CD4-positive, alpha-beta T cell (primary cell): ENCODE measurements at places on chromosomes 5 and 9. TPM values are rescaled to one million over a fixed set of nuclear protein-coding genes. Genes with fewer than 3 reads are reported as not detected.

The CCL27 gene
- not detected for total RNA-seq

DNA sequence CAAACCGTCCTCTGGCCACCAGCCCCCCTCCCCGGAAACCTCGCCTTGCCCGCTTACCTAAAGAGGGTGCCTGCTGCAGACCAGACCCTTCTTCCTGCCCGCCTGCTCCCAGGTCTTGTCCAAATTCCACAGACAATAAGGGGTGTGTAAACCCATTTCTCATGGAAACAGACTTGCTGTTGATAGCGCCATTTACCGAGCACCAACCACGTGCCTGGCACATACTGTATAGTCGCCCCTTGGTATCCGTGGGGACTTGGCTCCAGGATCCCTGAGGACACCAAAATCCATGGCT is 25.1 kb downstream of the CDHR2 start:
- no peak overlapping the region for H3K4me3 ChIP-seq
- no peak for DNase-seq
- peaks cover 13% of the 10 kb centered on the region for H3K4me1 ChIP-seq
- no peaks in the 10 kb centered on the region for H3K27me3 ChIP-seq

- no peaks in the 10 kb centered on the region for H3K36me3 ChIP-seq
- no peak for DNase-seq
- H3K27me3 ChIP-seq = no peaks in the 10 kb centered on the region
- no peaks in the 10 kb centered on the region for H3K4me1 ChIP-seq
- no peak overlapping the region for H3K27ac ChIP-seq
Measured at GRCh38 chr9:114532561-114533237, 27.4 kb upstream of the WHRN start.

The SVEP1 gene
- not detected for total RNA-seq

The CYLC2 gene
- not detected for total RNA-seq

- H3K27ac ChIP-seq = no peak overlapping the region
- DNase-seq = no peak
- H3K4me1 ChIP-seq = no peaks in the 10 kb centered on the region
- no peaks in the 10 kb centered on the region for H3K36me3 ChIP-seq
Measured at GRCh38 chr5:9924614-9925013, 294.5 kb upstream of the TAS2R1 start.

The ISL1 gene
- not detected for total RNA-seq

The CRHBP gene
- not detected for total RNA-seq

GRCh38 chr5:176780176-176781053 is 29.9 kb upstream of the UNC5A start:
- no peaks in the 10 kb centered on the region for H3K36me3 ChIP-seq
- H3K4me1 ChIP-seq = no peaks in the 10 kb centered on the region
- H3K4me3 ChIP-seq = no peak overlapping the region
- no peak overlapping the region for H3K27ac ChIP-seq
- DNase-seq = no peak

The PIP5K1B gene
- not detected for total RNA-seq

DNA sequence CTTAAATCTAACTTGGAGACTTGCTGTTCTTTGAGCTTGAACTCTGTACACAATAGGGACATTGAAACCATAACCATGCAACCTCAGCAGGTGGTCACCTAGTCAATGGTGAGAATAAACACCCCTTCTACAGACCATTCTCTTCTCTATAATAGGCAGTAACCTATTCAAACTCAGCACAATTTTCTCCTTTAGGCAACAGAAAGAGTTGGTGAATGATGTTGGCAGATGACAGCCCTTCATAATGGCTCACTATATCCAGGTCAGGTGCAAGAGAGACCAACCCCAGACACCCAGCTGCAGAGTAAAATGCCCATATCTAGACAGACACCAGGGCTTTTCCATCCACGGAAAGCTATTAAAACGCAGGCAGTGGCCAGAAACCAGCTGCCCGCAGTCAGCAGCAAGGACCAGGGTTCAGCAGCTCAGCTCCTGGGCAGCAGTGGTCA is 106.7 kb downstream of the SERINC5 start:
- H3K4me1 ChIP-seq = peaks cover 62% of the 10 kb centered on the region
- H3K4me3 ChIP-seq = no peak overlapping the region
- no peak for DNase-seq
- H3K36me3 ChIP-seq = peaks cover 79% of the 10 kb centered on the region
- H3K27me3 ChIP-seq = no peaks in the 10 kb centered on the region

DNA sequence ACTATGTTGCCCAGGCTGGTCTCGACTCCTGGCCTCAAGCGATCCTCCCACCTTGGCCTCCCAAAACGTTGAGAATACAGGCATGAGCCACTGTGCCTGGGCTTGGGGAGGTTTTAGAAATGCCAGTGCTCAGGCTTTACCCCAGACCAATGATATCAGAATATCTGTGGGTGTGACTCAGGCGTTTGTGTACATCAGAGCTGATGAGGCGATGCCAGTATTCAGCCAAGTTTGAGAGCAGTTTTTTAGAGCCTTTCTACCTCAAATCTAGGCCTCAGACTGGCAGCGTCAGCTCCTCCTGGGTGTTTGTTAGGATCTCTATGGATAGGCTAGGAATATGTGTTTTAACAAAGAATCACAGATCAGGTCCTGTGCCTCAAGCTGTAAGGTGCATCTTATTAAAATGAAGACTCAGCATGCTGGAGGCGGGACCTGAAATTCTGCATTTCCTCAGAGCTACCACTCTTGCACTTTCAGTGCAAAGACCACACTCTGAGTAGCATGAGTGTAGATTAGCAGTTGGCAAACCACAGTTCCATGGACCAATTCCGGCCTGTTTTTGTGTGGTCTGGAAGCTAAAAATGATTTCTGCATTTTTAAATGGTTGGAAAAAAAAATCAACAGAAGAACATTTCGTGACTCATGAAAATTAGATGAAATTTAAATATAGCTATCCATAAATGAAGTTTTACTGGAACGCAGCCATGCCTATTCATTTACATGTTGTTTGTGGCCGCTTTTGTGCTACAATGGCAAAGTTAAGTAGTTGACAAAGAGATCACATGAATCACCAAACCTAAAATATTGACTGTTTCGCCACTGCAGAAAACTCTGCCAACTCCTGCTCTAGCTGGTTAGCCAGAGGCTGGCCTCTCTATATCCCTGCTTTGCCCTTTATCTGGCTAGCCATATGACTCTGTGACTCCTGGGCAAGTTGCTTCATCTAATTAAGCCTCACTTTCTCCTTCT is 92.2 kb downstream of the KLF4 start:
- no peaks in the 10 kb centered on the region for H3K27me3 ChIP-seq
- no peak overlapping the region for H3K4me3 ChIP-seq
- H3K4me1 ChIP-seq = no peaks in the 10 kb centered on the region
- H3K27ac ChIP-seq = no peak overlapping the region
- no peak for DNase-seq

DNA sequence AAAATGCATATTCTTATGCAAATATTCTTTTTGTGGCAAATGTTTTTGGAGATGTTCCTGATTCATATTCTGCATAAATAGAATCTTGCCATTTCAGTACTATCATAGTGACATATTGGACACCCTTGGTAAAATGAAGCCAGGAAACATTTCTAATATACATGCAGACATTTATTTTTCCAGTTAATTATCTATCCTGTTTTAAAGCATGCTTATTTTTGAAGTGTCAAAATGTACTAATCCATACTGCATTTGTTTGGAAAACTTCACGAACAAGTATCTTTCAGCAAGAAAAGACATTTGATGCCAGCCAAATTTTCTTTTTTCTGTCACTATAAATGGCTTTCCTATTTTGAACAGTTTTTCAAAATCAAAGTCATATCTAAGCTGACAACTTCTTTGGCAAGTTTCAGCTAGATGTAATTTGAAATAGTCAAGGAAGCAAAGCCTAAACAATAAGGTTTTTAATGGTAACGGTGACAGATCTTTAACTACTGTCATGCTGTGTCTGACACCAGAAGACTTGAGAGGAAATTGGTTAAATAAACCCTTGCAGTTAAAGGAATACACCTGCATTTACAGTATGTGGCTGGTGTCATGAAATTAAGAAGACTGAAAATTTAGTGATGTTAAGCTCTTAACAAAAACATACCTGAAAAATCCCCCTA is 284.3 kb downstream of the TLE1 start:
- no peak overlapping the region for H3K27ac ChIP-seq
- no peaks in the 10 kb centered on the region for H3K36me3 ChIP-seq
- no peak overlapping the region for H3K4me3 ChIP-seq
- H3K4me1 ChIP-seq = no peaks in the 10 kb centered on the region

The DNAJC18 gene
- 8.7 TPM for total RNA-seq

The PCDHGA6 gene
- total RNA-seq = 0.11 TPM

DNA sequence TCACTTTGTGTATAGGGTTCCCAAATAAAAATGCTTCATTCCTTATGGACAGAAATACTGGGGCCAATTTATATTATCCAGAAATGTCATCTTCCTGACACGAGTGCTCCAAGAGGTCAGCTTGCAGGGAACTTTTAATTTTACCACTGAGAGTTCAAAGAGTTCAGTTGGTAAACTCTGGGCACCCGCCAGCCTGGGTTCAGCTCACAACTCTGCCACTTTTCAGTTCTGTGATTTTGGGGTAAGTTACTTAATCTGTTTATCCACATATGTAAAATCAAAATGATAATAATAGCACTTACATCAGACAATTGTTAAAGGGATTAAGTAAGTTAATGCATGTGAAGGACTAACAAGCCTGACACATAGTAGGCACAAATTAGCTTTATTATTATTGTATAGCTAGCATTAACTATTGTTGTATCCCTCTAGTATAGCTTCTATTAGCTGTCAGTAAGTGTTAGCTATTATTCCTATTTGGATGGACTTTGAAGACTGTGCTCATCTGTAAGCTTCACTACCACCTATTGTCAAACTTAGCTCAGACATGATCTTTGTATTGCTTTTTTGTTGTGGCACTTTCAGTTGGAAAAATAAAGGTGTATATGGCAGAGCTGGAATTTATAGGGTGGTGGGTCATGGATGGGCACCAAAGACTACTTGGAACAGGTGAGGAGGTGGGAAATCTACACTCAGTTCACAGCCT is 1.6 kb downstream of the MEGF10 start:
- no peak overlapping the region for H3K4me3 ChIP-seq
- H3K27me3 ChIP-seq = peaks cover 31% of the 10 kb centered on the region
- H3K4me1 ChIP-seq = peaks cover 11% of the 10 kb centered on the region
- no peak for DNase-seq
- no peaks in the 10 kb centered on the region for H3K36me3 ChIP-seq
- no peak overlapping the region for H3K27ac ChIP-seq

DNA sequence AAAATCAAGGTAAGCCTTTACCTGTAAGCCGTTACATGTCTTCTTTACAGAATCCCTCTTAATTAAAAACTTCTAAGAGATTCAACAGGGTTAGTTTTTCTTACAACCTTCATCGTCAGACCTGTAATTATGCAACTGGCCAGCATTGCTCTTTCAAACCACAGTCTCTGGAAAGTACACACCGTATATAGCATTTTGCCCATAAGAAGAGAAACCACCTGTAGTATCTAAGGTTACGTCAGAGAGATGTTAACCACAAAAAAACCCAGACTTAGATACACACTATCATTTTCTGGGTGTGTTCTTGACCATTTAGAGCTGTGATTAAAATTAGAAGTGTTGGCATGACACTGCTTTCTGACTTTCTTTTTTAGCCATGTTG is 140.0 kb downstream of the MUSK start:
- DNase-seq = no peak
- H3K4me1 ChIP-seq = no peaks in the 10 kb centered on the region
- no peaks in the 10 kb centered on the region for H3K27me3 ChIP-seq
- no peaks in the 10 kb centered on the region for H3K36me3 ChIP-seq

DNA sequence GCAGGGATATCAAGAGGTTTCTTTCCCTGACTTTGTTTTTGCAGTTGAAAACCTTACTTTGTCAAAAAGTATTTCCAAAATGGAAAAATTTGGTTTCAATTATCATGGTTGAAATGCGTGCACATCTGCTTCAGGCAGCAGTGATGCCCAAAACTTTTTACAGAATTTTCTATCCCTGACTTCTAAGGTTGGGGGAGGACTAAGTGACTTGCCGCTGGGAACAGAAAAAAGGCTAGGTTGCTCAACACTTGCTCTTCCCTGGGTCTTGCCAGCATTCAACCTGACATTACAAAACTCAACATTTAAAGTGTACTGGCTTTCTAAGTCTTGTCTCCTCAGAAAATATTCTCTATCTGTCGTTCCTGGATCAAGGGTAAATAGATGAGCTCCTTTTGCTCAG is 4.7 kb downstream of the KLHL3 start:
- no peak overlapping the region for H3K4me3 ChIP-seq
- no peak overlapping the region for H3K27ac ChIP-seq
- no peak for DNase-seq
- H3K36me3 ChIP-seq = no peaks in the 10 kb centered on the region
- H3K4me1 ChIP-seq = peaks cover 25% of the 10 kb centered on the region

GRCh38 chr5:171986772-171987171 is 19.7 kb downstream of the FBXW11 start:
- no peaks in the 10 kb centered on the region for H3K27me3 ChIP-seq
- H3K4me3 ChIP-seq = no peak overlapping the region
- H3K4me1 ChIP-seq = peaks cover 16% of the 10 kb centered on the region

The SPATA31A3 gene
- total RNA-seq = not detected

DNA sequence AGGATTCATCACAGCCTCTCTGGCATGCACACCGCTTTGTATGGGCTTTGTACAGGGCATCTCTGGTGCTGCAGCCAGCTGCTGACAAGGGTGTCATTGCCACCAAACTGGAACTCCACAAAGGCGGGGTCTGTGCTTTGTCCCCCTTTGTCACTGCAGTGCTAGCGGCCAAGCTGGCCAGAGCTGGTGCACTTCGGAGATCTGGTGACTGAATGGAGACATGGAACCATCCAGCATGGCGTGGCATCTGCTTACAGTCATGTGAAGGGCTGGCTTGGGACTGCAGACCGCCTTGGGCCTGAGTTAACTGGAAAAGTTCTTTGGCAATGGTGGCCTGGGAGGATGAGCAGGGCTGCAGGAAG is 18.7 kb upstream of the COL5A1 start:
- H3K4me1 ChIP-seq = no peaks in the 10 kb centered on the region
- no peak overlapping the region for H3K4me3 ChIP-seq
- DNase-seq = no peak
- no peaks in the 10 kb centered on the region for H3K27me3 ChIP-seq

DNA sequence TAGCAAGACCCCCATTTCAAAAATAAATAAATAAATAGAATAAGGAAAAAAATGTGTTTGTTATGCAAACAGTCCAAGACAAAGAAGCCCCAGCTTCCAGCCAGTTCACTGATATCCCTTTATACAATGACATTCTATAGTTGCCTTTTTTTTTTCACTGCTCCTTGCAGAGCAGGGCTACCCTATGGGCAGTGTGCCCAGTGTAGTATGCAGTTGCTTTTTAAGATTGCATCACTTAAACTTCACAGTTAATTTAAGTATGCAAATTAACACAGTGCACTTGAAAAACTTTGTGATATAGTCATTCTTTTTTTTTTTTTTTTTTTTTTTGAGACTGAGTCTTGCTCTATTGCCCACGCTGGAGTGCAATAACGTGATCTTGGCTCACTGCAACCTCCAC is 40.8 kb upstream of the ARRDC3 start:
- no peak for DNase-seq
- no peaks in the 10 kb centered on the region for H3K27me3 ChIP-seq
- H3K36me3 ChIP-seq = no peaks in the 10 kb centered on the region
- H3K4me1 ChIP-seq = no peaks in the 10 kb centered on the region

The FYB1 gene
- total RNA-seq = 497 TPM
